Right renal pelvis (tissue), 4 donors: ENCODE measurements at places on chromosomes 7 and 10.

DNA sequence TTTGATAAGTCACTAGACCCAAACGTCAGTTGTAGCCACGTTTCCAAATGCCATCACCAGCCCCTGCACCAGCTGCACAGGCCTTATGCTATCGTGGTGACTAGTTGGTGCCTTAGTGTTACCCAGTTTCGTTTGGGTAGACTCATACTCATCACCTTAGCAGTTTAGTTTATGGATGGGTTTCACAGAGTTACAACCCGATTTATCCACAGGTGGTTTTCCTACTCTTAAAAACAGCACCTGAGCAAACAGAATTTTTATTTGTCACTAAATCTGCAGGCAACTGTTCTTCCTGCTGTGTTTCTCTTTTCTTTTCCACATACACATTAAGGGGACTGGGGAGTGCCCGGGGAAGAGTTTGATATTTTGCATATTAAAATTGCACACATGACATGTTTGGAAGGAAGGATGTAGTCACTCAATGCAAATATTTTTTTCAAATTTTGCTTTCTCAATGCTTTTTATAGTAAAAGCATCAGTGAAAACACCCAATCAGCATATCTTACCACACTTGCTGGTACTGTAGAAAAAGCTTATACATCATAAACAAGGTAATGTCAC, 41.6 kb downstream of the PDSS1 start:
- DNase-seq = no peak

DNA sequence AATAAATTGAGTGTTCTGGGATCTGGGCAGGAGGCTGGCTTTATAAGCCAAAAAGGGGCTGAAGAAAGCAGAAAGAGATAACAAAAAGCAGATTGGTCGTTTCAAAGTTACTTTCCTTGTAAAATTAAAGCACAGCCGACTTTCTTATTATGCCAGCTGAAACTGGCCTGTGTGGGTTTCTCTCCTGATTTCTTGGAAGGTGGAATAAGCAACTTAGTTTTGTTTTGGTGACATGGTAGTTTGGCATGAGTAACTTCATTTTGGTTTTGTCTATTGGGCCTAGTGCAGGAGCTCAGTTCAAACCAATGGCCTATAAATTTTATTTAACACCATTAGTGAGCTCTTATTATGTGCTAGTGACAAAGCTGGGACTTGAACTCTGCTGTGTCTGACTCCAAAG, 13.2 kb upstream of the DNAJC12 start:
- no peak for DNase-seq

DNA sequence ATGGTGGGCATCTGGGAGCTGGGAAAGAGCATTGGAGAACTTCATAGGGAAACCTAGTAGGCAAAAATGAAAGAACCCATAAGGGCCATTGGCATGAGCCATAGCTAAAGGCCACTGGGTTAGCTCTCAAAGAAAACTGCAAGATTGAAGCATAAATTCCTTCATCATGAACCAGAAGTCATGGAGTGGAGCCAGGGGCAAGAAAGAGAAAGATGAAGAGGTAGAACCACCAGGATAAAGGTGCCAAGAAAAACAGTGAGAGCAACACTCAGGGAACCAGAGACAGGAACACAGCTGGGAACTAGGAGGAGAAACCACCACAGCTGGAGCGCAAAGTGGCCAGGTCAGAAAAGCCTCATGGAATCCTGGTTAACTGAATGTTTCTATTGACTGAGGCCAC, 11.5 kb upstream of the SGMS1 start:
- no peak for DNase-seq

DNA sequence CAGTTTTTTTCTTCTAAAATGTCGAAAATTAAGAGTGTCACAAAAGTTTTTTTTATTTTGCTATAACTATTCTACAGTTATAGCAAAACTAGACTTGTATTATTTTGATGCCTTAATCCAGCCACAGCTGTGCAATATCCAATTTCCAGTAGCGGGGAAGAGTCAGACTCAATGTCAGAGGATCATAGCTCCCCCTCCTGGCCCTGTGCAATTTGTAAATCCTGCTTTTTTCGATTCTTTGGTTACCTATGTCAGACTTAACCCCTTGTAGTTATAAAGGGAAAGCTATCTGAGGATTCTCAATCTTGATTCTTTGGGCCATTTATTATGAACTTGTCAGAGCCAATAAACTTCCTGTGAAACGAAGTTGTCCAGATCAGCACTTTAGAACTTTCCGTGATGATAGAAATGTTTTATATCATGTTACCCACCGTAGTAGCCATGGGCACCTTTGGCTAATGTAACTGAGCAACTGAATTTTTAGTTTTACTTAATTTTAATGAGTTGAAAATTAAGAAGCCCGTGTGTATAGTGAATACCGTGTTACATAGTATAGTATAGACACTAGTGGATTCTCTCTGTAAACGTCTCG, 87.7 kb upstream of the PRKCQ start:
- DNase-seq = peak; percentile 51

DNA sequence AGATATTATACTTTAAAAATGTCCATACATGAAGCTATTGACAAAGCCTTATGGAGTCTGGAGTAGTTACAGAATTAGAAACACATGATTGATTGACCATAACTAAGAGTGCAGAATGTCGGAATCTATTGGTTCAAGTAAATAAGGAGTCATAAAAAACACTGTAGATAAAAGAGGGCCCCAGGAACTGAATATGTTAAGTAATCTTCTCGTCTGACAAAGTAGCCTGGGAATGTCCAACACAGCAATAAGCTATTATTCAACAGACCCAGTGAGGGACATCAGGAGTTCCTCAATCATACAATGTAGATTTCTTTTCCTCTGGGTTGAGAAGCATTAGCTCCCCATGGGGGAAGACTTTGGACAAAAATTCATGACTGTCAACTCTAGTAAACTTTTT, 782.0 kb downstream of the SUGCT start:
- DNase-seq = no peak

DNA sequence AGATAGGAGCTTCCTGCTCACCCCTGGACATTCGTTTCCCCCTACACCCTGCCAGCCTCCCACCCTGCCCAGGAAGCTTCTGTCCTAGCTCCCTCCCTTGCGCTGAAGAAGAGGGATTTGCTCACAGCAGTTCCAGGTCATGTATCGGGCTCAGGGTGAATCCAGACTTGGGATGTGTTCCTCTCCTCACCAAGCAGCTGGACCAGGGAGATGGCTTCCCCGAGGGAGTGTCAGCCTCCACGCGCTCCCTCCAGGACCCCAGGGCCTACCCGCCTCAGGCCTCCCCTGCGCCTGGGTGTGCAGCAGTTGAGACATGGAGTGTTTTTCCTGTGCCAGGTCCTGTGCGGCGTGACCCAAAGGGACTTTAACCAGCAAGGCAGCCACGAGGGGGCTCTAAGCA, 435.6 kb upstream of the FOXK1 start:
- DNase-seq = no peak

GRCh38 chr7:95101422-95101821, 194.0 kb downstream of the PPP1R9A start:
- no peak for DNase-seq

DNA sequence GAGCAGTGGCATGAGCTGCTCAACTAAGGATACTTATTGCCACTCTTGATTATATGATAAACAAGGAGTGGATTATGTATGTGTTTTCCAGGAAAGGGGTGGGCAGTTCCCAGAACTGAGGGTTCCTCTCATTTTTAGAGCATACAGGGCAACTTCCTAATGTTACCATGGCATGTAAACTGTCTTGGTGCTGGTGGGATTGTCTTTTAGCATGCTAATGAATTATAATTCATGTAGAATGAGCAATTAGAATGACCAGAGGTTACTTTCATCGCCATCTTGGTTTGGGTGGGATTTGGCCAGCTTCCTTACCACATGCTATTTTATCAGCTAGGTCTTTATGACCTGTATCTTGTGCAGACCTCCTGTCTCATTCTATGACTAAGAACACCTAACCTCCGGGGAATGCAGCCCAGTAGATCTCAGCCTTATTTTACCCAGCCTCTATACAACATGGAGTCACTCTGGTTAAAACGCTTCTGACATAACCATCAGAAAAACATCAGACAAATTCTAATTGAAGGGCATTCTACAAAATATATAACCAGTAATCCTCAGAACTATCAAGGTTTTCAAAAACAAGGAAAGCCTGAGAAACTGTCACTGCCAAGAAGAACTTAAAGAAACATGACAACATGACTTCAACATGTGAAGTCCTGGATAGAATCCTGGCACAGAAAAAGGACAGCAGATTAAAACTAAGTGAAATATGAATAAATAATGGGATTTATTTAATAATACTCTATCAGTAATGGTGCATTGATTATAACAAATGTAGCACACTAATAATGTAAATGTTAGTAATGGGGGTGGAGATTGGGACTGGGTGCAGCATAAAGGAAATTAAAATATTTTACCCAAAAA, 365.0 kb downstream of the SEMA3D start:
- no peak for DNase-seq

DNA sequence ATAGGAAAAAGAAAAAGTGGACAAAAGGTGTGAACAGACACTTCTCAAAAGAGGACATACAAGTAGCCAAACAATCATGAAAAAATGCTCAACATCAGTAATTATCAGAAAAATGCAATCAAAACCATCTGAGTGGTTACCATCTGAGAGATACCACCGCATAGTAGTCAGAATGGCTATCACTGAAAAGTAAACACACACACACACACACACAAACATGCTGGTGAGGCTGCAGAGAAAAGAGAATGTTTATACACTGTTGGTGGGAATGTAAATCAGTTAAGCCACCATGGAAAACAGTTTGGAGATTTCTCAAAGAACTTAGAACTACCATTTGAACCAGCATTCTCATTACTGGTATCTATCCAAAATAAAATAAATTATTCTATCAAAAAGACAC, 145.7 kb downstream of the CYP26A1 start:
- no peak for DNase-seq

GRCh38 chr7:1289666-1290025, 57.0 kb downstream of the UNCX start:
- no peak for DNase-seq

DNA sequence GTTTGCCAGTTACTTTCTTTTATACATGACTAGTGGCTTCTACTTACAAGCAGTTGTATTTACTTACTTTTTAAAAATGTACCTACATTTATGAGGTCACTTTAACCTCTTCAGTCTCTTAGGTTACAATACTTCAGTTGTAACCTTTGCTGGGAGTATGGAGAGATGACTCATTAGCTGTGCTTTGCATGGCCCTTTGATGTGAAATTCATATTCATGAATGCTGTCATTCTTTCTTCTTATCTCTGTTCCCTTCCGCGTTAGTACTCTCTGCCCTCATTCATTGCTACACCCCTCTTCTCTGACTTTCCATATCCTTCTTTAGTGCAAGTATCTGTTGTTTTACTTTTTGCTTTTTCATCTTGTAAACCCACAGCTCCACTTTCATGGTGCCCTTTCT, 164.3 kb downstream of the BMPER start:
- no peak for DNase-seq

- no peak for DNase-seq
These were observed 1367.1 kb downstream of the XPNPEP1 start for GRCh38 chr10:108556186-108556585.

- DNase-seq = no peak
These were observed 94.8 kb downstream of the SVIL start for GRCh38 chr10:29540016-29540415.

DNA sequence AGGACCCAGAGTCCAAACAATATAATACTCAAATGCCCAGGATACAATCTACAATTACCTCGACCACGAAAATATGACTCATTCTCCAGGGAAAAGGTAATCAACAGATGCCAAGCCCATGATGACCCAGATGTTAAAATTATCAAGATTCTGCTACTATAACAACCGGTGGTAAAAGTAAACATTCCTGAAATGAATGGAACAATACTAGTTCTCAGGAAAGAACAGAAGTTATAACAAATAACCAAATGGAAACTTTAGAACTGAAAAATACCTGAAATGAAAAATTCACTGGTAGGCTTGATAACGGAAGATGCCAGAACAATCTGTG, 34.1 kb upstream of the GUSB start:
- DNase-seq = no peak

- no peak for DNase-seq
These were observed 66.4 kb upstream of the ANK3 start for GRCh38 chr10:60456053-60456452.

DNA sequence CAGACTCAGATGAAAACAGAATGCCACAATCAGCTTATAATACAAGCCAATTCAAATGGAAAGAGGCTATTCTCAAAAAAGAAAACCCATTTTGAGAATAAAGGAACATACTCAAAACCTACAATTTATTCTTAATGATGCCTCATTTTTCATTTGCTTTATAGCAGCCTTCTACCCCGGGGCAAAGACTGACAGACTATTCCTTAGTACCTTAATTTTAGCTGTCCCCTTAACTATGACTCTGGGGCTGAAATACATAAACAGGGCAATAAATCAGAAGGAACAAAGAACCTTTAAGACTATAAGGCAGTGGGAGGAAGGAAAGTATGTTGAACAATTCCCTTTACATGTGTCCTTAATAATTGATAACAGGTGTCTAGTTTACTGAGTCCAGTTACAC, 76.8 kb downstream of the TMEM106B start:
- no peak for DNase-seq

DNA sequence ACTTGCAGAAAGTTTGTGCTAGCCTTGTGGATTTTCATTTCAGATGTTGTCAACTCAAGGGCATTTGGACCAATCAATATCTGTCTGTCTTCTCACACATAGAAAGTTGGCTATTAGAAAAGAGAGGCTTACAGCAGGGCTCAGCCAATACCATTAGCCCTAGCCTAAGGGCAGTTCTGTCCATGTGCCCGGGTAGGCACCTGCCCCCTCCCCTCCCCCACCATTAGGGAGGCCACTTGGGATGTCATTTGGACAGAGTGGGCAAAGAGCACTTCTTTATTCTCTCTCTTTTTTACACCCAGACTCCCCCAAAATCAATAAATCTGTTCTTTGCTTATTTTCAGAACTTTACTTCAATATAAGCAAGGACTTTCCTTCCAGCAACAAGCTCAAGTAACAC, 188.5 kb upstream of the MKI67 start:
- no peak for DNase-seq

DNA sequence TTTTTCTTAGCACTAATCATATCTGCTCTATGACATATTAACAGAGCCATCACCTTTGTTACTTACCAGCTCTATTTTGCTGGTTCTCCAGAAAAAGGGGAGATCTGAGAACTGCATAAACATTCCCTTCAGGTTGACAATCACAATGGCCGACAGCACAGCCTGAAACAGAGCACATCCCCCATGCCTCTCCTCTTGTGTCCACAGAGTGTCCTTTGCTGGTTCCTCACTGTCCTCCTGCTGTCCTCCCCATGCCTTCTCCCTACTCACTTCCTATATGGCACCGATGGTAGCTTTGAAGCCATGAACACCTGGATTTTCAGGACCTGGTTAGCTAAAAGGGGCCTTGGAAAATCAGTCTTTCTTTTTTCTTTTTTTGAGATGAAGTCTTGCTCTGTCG, 41.8 kb downstream of the PSMC2 start:
- no peak for DNase-seq
